ENCODE measurements at places on chromosomes 11 and 22.

- DNase-seq: no peak
Measured at GRCh38 chr22:22167791-22168189, 76.8 kb upstream of the VPREB1 start.

- DNase-seq: no peak
Measured at GRCh38 chr11:111378185-111378860, 752 bp downstream of the POU2AF1 start.

- no peak for DNase-seq
Measured at GRCh38 chr22:49296561-49296960, 531.1 kb downstream of the BRD1 start.

- DNase-seq: no peak
Measured at GRCh38 chr22:34886812-34887211, 179.1 kb upstream of the ISX start.

GRCh38 chr22:46041642-46042041, 64.7 kb upstream of the WNT7B start:
- no peak for DNase-seq

- DNase-seq: peak; percentile 3
Measured at GRCh38 chr22:22235558-22235957, 9.0 kb upstream of the VPREB1 start.

- DNase-seq: no peak
Measured at GRCh38 chr22:49394116-49394785, 433.4 kb downstream of the BRD1 start.

Measured in midbrain (tissue), 1 donor.